Fibroblast of the aortic adventitia (primary cell): ENCODE measurements at places on chromosomes 16 and 17.

DNA sequence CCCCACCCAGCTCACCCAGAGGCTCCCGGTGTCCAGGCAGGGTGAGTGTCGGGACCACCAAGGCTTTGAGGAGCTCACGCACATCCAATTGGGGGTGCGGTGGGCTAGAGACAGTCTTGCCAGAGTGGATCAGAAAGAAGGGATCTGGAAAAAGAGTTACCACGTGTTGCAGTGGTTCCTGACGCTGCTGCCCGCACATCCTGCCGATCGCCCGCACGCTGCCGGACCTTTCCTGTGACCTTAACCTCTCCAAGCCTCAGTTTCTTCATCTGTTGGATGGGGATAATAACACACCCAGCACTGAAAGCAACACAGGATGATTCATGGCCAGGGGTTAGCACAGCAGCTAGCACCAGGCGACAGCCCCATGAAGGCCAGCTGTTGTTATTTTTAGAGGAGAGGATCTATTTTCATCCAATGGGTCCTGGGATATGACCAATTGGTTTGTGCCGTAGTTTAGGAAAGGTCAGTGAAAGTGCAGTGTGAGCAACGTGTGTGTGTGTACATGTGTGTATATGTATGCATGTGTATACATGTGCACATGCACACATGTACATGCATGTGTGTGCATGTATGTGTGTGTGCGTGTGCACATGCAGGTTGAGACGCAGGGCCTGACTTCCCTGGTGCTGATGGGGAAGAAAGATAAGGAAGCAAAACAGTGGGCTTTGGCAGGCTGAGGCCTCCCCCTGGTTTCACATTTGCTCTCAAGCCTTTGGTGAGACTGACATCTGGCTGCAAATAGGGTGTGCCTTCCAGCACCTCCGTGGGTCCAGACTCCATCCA, 2.5 kb downstream of the ITGAX start:
- DNase-seq = no peak

- no peak for DNase-seq
These were observed 72.0 kb downstream of the STXBP4 start for GRCh38 chr17:55040611-55041010.

DNA sequence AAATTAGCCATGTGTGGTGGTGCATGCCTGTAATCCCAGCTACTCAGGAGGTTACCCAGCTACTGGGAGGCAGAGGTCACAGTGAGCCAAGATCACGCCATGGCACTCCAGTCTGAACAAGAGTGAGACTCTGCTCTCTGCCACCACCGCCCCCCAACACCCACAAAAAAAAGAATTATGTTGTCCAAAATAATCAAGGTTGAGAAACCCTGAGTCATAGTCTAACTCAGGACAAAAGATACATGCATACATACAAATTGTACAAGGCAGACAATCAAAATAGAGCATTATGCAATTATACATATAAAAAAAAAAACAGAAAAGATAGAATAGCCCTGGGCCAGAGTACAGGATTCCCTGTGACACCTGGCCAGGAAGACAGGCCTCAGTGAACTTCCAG, 6.6 kb upstream of the KPNB1 start:
- no peak for DNase-seq

DNA sequence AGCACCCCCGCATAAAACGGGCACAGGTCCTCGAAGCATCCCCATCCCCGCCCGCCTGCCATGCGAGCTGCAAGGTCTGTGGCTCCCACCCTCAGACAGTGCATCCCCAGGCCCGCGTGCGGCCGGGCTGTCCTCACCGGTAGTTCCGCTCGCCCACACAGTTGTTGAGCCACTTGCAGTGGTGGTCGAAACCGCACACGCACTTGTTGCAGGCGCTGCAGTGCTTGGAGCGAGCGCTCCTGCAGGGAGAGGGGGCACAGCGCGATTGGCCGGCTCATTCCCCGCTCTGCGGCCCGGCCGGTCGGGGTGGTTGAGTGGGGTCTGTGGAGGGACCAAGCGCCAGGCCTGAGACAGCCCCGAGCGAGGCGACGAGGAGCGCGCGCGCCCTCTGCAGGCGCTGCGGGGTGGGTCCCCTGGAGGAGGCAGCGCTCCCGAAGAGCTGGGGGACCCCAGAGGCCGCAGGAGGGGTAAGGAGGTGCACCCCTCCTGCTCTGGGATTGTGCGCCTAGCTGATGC, 6.0 kb upstream of the TPPP3 start:
- no peak for DNase-seq

GRCh38 chr16:17224879-17225281, 245.9 kb downstream of the XYLT1 start:
- DNase-seq = peak; percentile 89

- DNase-seq = no peak
These were observed 63.2 kb downstream of the RPH3AL start for GRCh38 chr17:289409-289808.

DNA sequence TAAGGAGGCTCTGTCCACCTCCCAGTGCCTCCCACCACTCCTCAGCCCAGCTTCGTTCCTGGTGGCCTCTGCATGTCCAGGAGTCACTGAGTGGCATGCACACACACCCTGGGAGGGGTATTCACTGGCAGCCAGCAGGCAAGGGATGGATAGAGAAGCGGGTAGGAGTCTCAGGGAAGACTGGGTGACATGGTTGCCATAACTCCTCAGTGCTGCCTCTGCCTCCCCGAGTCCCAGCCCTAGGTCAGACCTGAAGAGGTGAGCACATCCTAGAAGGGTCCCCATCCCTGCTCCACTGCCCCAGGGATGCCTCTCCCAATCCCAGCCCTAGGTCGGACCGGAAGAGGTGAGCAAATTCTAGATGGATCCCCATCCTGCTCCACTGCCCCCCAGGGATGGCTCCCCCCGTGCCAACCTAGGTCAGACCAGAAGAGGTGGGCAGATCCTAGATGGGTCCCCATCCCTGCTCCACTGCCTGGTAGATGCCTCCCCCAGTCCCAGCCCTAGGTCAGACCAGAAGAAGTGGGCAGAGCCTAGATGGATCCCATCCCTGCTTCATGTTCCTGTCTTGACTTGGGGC, 197.0 kb downstream of the IRF8 start:
- DNase-seq = no peak
